ENCODE measurements at places on chromosomes 13 and 19.

GRCh38 chr13:34747507-34747906 lies 194.6 kb upstream of the NBEA start:
- DNase-seq = no peak

DNA sequence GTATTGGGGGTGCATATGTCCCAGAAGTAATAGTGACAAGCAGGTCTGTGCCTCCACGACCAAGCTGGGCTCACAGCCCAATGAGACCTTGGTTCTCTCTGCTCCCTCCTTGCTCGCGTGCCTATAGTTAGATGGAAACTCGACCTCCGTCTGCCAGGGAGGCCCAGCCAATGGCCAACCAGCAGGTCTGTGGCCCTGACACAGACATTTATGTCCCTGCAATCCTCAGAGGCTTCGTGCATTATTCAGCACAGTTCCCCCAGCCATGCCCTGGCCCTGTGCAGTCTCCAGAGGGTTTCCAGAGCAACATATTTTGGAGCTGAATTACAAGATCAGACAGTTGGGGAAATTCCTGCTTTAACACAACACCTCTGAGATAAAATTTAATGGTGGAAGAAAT lies 105.1 kb downstream of the UQCRFS1 start:
- no peak for DNase-seq

- no peak for DNase-seq
Observed at GRCh38 chr19:39110263-39110967, 15.2 kb upstream of the PAK4 start.

DNA sequence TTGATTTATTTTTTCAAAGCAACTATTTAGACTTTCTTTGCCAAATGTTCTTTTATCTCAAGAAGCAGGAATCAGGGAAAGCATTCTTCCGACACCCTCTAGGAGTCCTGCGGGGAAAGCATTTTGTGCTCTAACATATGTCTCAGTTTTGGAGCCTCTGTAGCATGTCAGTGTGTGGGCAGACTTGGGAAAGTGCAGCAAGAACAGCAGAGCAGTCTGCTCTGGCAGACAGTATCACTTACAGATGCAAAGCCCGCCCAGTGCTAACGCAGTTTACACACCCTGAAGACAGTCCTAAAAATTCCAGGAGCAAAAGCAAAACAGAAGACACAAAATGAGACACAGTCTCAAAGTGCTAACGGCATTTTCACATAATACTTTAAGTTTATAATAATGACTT lies 393.5 kb downstream of the KLF12 start:
- no peak for DNase-seq

GRCh38 chr13:48161530-48162179 lies 66.8 kb upstream of the MED4 start:
- no peak for DNase-seq

- no peak for DNase-seq
Observed at GRCh38 chr19:13428352-13428751, 77.9 kb downstream of the CACNA1A start.

GRCh38 chr19:45824041-45824471 lies 8.9 kb upstream of the RSPH6A start:
- DNase-seq = peak; percentile 18

- DNase-seq = no peak
Observed at GRCh38 chr13:98514288-98514687, 62.6 kb downstream of the STK24 start.

DNA sequence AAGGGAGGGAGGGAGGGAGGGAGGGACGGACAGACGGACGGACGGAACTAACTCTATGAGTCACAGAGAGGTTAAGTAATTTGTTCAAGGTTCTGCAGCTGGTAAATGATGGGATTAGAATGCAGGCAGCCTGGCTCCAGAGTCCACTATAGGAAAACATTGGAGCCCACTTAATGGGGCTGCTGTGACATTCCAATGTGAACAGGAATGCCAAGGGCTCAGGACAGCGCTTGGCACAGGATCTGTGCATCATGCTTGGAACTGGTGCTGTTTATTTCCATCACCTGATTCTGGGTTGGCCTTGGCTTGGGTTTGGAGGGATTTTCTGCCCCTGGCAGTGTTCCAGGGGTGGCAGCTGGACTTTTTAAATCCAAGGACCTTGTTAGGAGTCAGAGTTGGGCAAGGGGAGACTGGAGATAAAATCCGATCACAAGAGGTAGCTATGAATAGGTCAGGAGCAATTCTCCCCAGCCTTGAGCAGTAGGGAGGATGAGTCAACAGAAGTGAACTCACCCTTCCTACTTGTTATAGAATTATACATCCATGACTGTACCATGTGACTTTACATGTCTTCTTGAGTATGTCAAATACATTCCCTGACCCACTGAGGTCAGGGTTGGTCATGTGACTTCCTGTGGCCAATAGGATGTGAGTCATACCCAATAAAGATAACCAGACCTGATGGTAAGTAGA lies 7.8 kb upstream of the HIF3A start:
- no peak for DNase-seq

DNA sequence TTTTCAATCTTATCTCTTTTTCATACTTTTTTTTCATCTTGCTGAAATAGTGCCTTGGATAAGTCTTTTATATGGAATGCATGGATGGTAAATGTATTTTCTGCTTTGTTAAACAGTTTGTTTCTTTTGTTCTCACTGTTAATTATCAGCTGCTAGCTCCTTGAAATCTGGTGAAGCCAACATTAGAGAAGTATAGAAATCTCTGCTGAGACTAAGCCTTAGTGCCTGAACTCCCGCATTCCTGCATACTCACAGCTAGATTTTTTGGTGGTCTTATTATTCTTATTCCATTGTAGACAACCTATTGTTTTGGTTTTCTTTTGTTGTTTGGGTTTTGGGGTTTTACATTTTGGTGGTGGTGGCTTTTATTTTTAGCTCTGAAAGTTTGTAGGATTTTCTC lies 48.4 kb downstream of the DNAJC15 start:
- no peak for DNase-seq

GRCh38 chr13:45296259-45296658 lies 44.7 kb downstream of the TPT1 start:
- DNase-seq = no peak

- DNase-seq = no peak
Observed at GRCh38 chr19:2561895-2562294, 86.0 kb downstream of the GADD45B start.

GRCh38 chr13:39208636-39209035 lies 170.4 kb downstream of the NHLRC3 start:
- DNase-seq = no peak

DNA sequence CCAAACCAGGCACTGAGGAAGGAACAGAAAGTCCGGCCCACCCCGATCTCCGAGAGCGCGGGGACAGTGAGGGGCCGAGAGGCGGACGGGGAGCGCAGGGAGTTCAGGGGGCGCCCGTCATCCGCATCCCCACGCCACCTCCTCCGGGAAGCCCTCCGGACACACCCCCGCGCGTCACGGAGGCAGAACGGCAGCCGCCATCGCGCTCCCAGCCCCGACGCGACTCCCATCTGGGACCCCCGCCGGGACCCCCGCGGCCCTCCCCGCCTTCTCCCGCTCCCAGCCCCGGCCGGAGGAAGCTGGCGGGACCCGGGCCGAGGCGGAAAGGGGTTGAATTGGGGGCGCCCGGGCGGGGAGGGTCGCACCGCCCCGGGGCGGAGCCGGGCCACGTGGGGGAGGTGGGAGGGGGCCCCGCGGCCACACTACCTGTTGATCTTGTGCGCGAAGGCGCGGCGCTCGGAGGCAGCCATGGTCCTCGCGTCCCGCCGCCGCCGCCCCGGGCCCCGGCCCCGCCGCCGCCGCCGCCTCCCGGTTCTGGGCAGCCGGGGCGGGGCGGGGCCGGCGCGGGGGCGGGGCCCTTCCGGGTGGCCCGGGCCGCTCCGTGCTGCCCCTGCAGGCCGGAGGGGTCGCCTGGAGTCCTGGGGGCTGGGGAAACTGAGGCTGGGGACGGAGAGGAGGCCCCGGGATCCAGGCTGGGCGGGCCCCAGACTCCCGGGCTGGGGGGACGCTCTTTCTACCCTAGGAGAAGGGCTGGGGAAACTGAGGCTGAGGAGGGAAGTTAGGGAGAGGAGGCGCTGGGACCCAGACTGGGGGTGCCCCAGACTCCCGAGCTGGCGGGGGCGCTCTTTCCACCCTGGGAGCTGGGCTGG lies at the start of gene DOCK6:
Gene DOCK6, minus strand, starts transcription at position 554 of the 869 bp plus-strand sequence. Its CDS starts 84 bp downstream, at position 470.
- DNase-seq = no peak

DNA sequence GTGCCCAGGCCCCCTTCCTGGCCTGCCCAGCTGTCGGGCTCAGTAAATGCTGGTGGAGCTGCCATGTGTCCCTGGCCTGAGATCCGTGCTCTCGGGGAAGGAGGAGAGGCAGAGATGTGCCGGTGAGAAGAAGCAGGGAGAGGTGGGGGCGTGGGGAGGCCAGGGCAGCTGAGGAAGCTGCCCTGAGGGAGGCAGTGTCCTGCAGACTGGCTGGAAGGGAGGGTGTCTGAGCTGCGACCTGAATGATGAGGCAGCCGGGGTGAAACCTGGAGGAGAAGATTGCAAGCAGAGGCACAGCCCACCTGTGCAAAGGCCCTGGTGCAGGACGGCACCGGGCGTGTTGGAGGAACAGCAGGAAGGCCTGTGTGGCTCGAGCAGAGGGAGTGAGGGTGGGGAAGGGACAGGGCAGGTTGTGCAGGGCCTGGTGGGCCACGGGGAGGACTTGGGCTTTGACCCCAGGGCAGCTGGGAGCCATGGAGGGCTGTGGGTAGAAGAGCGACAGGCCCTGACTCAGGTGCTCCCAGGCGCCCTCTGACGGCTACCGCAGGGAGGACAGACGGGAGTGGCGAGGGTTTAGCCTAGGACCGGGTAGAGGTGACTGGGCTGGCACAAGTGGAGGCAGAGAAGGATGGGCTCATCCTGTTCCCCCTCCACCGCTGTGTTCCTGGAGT lies 14.0 kb upstream of the CELF5 start:
- no peak for DNase-seq
